Parietal lobe (tissue), 2 donors: ENCODE measurements at places on chromosomes 6 and 20. TPM values are rescaled to one million over a fixed set of nuclear protein-coding genes. Genes with fewer than 3 reads are reported as not detected.

The DACT2 gene
- 1.3 TPM for total RNA-seq

The HFE gene
- total RNA-seq, result 0.31 TPM

The HLA-DQB2 gene
- total RNA-seq, result not detected

The DOK5 gene
- total RNA-seq, result 259 TPM

The VTA1 gene
- 124 TPM for total RNA-seq

The DBNDD2 gene
- total RNA-seq, result 13.1 TPM

The PDYN gene
- total RNA-seq, result 1.6 TPM

The VGLL2 gene
- not detected for total RNA-seq

The NKAIN4 gene
- 17.8 TPM for total RNA-seq

The HS3ST5 gene
- total RNA-seq, result 9.1 TPM

The RHAG gene
- total RNA-seq, result 0.31 TPM

The TFAP2C gene
- total RNA-seq, result 6.9 TPM

The C20orf144 gene
- 0.31 TPM for total RNA-seq

The TCFL5 gene
- total RNA-seq, result 8.1 TPM

The EDN3 gene
- total RNA-seq, result 0.63 TPM

The RAET1L gene
- not detected for total RNA-seq

The RAD21L1 gene
- total RNA-seq, result not detected

The EEF1A2 gene
- total RNA-seq, result 281 TPM

The C6orf118 gene
- 23.5 TPM for total RNA-seq

The ASIP gene
- total RNA-seq, result not detected

The GPR6 gene
- 1.3 TPM for total RNA-seq

The SDHAF4 gene
- total RNA-seq, result 17.5 TPM

The TSHZ2 gene
- 1.9 TPM for total RNA-seq

The PSORS1C1 gene
- not detected for total RNA-seq

The COL10A1 gene
- total RNA-seq, result not detected

The POM121L2 gene
- not detected for total RNA-seq

The EMILIN3 gene
- 3.1 TPM for total RNA-seq

The OR2B2 gene
- total RNA-seq, result not detected

The ANKRD66 gene
- total RNA-seq, result 0.31 TPM

The XKR7 gene
- total RNA-seq, result 18.2 TPM

The MOCS1 gene
- 5.9 TPM for total RNA-seq

The WASF1 gene
- total RNA-seq, result 144 TPM

The BAK1 gene
- total RNA-seq, result 4.1 TPM

The NOTCH4 gene
- total RNA-seq, result 8.8 TPM

The DEFB132 gene
- total RNA-seq, result not detected

The SCUBE3 gene
- 2.8 TPM for total RNA-seq
